ENCODE measurements at places on chromosomes 5 and 9. TPM values are rescaled to one million over a fixed set of nuclear protein-coding genes. Genes with fewer than 3 reads are reported as not detected.

- no peak for DNase-seq
Measured at GRCh38 chr9:126510564-126510963, 103.2 kb upstream of the LMX1B start.

DNA sequence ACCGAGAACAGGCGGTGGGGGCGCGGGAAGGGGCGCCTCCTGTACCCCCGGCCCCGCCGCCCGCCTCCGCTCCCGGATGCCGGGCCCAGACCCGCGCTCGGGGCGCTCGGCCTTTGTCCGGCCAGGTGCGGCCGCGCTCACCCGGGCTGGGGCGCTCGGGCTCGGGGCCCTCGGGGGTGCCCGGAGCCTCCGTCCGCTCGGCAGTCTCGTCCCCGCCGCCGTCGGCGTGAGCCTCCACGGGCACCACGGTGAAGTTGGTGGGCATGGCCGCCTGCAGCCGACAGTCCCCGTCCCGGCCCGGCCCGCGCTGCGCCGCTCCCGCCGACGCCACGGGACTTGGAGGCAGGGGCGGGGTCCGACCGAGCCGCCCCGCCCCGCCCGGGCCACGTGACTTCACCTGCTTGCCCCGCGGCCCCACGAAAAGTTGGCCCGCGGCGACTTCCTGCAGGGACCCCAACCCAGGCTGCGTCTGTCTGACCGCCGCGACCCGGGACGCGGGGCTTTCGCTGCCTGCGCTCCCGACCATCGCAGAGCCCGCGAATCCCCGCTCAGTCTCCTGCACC lies at the start of gene SLC12A7:
Gene SLC12A7, minus strand, starts transcription at position 337 of the 563 bp plus-strand sequence. Its CDS starts 72 bp downstream, at position 265.
- DNase-seq: no peak

DNA sequence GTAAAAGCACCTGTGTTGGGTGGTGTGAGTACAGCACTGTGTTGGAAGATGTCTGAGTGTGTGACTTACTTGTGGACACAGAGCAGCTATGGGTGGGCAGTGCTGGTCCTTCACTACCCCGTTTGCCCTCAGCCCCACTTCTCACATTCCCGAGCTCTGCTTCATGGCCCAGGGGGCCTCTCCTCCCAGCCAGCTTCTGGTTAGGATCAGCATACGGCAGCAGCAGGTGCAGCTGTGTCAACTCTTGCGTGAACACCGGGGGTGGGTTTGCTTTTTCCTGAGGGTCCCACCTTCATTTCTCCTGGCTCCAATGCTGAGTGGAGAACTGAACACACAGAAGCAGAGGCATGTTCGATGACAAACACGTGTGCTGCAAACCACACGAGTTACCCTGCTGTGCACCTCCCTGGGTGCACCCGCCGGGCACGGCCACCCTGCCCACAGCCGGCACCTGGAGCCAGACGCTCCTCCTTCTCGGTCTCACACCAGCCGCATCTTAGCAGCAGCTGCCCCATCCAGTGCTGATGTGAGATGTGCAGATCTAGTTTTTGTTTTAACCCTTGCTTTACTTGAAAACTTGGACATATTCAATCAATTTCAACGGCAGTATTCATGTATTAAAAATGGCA lies 14.9 kb upstream of the SLC6A3 start:
- no peak for DNase-seq

DNA sequence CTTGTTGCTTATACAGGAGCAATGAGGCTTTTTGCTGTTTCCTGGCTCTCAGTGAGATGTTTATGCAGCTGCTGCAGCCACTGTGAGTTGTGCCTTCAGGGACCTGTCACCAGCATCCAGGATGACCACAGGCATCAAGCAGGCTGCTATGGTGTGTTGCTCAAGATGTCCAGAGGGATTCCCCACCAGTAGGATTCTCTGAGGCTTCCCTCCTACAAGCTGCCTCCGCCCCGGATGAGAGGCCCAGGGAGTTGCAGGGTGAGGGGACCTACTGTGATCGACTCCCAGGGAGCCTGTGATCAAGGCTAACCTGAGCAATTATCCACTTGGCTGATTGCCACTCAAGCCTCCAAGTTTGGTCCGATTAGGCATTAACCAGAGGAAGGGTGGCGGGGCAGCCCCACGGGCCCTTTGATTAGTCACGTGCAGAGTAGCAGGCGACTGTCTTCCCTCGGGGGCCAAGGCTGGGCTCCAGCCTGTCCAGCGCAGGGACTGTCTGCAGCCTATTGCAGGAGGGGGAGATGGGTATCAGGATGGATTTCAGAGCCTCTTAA lies 1.8 kb upstream of the FAT2 start:
- DNase-seq: no peak

- DNase-seq: no peak
Measured at GRCh38 chr5:135498637-135498995, 37.1 kb downstream of the NEUROG1 start.

DNA sequence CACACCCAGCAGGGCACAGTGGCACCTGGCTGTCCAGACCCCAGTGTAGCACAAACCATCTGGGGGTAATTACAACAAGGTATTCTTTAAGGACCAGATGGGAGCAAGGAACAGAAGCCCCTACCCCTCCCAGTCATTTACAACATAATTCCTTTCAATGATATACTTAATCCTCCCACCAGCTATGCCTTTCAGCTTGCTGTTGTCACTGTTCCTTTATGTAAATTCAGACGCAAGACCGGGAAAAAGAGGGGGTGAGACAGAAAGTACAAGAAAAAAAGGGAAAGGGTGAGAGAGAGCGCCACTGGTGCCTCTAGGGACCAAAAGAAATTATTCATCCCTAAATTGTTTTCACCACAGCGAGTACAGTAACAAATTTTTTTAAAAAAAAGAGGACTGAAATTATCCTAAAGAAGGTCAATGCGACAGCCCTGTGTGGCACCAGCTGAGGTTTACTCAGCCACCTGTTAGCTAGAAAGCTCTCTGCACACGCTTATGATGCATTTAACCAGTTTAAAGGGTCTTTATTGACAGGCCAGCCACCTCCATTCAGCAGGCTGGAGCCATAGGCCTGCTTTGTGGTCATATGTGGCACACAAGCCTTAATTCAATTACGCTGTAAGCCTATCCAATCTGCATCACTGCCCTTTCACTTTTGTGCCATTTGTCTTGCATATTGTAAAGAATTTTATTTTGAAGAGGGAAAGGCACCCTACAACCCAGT lies 210.2 kb upstream of the ISL1 start:
- no peak for DNase-seq

DNA sequence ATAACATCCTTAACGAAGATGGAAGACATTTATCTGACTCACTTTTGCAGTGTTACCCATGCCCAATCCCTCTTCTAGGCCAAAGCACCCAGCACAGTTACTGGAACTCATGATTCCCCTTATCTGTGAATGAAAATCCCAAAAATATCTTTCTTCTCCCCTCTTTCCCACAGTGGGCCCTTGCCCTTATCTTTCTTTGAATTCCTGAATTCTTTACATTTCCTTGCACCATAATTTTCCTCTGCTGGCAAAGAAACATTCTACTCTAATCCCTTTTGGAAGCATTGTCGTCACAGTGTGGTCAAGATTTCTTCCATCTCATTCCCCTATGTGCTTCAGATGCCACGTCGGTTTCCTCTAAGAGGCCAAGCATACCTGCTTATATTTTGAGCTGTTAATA lies 135.9 kb upstream of the LIFR start:
- DNase-seq: no peak

The ROR2 gene
- 2.7 TPM for polyA plus RNA-seq

The ANGPTL2 gene
- polyA plus RNA-seq: 63.6 TPM

The PCDHB3 gene
- 1.6 TPM for polyA plus RNA-seq

The FAM114A2 gene
- 16.7 TPM for polyA plus RNA-seq

The STARD4 gene
- polyA plus RNA-seq: 9.2 TPM

The IFNA13 gene
- polyA plus RNA-seq: not detected
